ENCODE measurements at places on chromosomes 11 and 22.

DNA sequence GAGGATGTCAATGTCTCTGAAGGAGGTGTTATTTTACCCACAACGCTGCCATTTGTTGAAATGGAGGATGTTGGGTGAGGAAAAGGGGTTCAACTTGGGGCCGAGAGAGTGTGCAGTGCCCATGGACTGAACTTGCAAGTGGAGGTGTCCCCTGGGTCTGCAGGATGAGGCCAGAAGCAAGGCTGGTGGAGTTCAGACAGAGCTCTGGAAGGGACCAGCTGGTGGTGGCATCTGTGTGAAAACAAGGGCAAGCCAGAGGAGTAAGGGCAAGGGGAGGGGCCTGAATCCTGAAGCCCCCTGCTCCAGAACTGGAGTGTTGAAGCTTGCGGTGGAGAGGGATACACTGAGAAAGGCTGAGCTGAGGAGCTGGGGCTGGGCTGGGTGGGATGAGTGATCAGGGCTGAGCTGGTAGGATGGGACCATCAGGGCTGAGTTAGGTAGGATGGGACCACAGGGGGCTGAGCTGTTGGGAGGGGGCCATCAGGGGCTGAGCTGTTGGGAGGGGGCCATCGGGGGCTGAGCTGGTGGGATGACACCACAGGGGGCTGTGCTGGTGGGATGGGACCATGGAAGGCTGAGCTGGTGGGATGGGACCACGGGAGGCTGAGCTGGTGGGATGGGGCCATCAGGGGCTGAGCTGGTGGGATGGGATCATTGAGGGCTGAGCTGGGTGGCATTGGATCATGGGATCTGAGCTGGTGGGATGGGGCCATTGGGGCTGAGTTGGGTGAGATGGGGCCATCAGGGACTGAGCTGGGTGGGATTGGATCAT is 13.4 kb upstream of the CTSD start:
- no peak for DNase-seq

- no peak for DNase-seq
Measured at GRCh38 chr22:50225200-50225969, 19.4 kb downstream of the TUBGCP6 start.

GRCh38 chr22:22959147-22959827 is 71.7 kb downstream of the IGLL5 start:
- peak; percentile 65 for DNase-seq

- no peak for DNase-seq
Measured at GRCh38 chr11:116043857-116044256, 539.6 kb upstream of the CADM1 start.

DNA sequence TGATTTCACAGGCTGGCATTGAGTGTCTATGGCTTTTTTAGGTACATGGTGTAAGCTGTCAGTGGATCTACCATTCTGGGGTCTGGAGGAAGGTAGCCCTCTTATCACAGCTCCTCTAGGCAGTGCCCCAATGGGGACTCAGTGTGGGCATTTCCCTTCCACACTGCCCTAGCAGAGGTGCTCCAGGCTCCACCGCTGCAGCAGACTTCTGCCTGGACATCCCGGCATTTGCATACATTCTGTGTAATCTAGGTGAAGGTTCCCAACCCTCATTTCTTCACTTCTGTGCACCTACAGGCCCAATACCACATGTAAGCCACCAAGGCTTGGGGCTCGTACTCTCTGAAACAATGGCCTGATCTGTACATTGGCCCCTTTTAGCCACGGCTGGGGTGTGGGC is 78.3 kb downstream of the RNF169 start:
- no peak for DNase-seq

- no peak for DNase-seq
Measured at GRCh38 chr11:116078101-116078591, 573.9 kb upstream of the CADM1 start.

DNA sequence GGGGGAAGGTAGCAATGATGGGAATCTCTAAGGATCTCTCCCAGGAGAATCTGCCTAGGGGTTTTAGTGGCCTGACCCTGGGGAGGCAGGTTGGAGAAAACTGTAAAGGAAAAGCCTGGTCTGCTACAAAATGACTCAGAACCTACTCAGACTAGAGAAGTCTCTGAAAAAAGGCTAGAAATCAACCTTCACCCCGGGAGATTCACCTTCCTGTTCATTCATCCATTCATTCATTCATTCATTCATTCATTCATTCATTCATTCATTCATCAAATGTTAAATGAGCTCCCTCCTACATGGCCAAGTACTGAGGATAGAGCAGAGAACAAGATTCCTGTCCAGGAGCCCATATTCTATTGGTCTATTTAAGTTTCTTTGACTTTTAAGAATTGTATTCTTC is 8.9 kb upstream of the ANKK1 start:
- DNase-seq = no peak

- DNase-seq = no peak
Measured at GRCh38 chr11:36558571-36559413, 9.0 kb upstream of the RAG1 start.

DNA sequence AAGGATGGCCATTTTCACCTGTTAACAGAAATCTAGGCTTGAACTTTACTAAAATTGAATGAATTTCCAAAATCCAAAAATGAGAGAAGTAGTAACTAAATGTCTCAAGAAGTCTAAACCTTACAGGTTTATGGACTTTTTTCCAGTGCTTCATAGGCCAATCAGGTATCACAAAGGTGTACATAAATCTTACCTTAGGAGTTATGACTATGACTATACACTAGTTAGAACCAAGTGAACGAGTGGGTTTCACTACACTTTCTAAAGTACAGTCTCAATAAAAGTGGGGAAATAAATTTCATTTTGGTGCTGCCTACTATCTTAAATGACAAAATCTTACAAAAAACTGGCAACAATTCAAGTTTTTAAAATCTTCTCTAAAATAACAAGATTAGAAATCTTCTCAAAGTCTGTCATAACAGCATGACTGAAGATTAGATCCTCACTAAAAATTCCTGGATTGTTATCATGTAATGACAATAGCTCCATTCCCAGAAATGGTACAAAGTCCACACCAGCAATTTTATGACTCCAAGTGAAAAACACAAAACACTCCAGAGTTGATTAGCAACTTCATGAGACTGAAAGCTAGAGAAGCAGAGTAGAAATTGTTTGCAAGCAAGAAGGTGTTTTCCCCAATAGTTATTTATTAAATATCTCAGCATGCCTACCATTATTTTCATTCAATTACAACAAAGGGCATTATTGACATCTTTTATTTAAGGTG is 20.9 kb downstream of the SOX6 start:
- no peak for DNase-seq

- no peak for DNase-seq
Measured at GRCh38 chr11:45146072-45147016, at the start of gene PRDM11. Gene PRDM11 (plus strand): TSS chr11:45146639. CDS start chr11:45181767, 35,128 bp downstream.

DNA sequence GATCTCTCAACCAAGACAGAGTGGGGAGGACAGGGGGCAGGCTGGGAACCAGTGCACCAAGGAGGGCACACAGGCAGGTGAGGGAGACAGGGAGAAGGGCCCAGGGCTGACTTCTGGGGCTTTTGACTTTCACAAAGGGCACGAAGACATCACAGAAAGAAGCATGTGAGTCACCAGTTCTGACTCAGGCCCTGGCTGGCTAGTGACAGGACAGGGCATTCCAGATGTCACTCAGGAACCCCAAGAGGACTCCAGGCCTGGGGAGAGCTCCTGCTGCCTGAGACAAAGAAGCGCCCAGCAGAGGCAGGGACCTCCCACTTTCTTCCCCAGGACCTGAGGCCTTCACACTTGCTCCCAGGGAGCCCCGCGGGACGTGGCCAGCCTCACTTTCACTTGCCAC is 497.2 kb downstream of the BUD13 start:
- DNase-seq = no peak

DNA sequence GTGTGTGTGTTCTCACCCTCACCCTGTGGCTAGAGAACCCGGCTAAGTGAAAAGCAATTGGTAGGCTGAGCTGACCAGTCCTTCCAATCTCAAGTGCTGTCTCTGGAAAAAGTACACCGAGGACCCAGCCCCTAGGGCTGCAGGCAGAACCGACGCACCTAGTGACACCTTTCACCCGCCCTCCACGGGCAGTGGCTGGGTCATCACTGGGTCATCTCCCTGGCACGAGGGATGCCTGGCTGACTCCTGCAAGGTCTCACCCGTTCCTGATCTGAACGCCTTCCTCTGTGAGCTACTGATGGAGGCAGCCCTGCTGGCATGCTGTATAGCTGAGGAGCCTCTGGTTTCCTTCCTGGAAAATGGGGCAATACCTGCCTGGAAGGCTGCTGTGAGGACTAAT is 311.5 kb downstream of the NTM start:
- no peak for DNase-seq

DNA sequence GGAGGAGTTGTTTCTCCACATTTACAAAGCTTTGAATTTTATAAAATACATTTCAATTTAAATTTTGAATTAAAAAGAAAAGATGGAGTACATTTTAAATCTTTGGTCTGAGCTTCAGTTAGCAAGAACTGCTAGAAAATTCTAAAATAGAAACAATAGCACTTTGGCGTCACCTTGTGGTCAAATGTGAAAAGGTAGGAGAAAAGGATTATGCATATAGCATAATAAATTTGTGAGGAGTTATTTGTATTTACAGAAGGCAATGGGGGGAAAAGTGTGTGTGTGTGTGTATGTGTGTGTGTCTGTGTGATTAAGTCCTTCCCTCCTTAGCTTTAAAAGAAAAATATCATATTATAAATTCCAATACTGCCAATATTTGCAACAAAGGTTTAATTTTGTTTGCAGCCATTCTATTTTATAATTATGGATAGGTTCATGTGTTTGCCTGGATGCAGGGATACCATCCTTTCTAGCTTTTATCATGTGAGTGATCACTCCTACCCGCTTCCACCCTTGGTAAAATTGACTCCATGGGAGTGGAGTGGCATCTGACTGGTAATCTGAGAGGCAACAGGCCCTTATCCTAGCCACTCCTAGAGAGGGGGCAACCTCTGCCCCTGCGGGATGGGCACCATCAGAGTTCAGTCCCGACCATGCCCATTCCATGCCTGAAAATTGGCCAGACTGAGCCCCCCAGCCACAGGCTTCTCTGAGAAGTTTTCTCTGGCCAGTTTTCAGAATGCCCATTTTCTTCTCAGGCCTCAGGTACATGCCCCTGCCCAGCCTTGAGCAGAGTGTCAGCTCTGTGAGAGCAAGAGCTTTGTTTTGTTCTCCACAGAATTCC is 13.6 kb upstream of the LGR4 start:
- DNase-seq = no peak

DNA sequence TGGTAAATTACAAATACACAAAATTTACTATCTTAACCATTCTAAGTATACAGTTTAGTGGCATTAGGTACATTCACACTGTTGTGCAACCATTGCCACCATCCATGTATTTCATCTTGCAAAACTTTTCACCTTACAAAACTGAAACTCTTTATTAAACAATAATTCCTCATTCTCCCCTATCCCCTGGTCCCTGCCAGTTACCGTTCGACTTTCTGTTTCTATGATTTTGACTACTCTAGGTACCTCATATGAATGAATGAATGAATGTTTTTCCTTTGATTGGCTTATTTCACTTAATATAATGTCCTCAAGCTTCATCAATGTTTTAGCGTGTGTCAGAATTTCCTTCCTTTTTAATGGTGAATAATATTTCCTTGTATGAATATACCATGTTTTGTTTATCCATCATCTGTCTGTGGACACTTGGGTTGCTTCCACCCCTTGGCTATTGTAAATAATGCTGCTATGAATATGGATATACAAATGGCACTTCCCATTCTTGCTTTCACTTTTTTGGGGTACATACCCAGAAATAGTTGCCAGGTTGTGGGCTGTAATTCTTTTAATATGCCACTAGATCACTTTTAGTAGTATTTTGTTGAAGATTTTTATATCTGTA is 93.0 kb downstream of the UVRAG start:
- DNase-seq = no peak

DNA sequence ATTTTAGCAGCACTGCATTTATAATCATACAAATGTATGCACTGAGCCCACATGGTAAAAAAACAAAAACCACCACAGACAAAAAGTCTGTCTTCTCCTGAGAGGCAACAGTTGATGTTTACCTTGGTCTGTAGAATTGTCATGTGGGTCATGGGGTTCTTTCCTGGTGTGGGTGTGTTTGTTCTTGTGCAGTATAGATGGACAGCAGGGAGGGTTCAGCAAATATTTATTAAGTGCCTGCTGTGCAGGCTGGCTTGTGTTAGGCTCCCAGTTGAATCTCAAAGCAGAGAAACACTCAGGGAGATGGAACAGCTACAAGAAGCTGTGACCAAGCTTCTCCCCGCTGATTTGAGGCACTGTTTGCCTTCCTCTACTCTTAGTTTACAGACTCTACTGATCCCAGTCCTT is 82.2 kb downstream of the PISD start:
- no peak for DNase-seq

DNA sequence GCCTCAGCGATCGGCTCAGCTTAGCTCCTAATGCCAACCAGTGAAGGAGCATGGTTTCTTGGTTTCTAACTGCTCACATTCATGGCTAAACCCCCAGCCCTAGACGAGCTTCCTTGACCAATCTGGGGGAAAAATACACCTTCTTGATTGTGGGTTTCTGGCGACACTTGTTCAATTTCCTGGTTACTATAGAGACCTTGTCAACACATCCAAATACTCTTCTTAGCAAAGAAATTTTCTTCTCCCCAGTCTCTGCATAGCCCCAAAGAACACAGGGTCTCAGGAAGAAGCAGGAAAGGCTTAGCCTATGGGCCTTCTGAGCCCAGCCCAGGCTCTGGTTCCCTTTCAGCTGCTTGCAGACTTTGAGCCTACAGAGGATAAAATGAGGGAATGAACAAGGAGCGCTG is 88.5 kb upstream of the SYT13 start:
- no peak for DNase-seq

GRCh38 chr11:32044158-32044863 is 46.6 kb upstream of the RCN1 start:
- DNase-seq = no peak

GRCh38 chr22:19430890-19431541 is 517 bp downstream of the HIRA start:
- DNase-seq = no peak

GRCh38 chr11:80783561-80783960 is 1342.7 kb upstream of the TENM4 start:
- no peak for DNase-seq

DNA sequence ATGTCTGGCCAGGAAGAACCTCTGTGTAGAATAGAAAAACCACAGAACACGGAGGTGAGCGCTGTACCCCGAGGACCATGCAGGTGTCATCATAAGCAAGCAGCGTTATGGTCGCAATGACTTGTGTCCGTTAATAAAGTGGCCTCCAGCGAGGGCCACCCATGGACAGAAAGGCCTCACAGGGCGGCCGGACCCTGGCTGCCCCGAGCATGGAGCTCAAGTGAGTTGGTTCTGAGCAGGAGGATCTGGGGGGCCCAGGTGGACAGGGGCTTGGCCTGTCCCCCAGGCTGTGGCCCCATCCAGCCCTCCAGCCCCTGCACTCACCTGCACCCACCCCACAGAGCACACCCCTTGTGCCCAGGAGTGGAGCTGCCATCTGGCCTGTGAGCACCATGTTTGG is 133.8 kb downstream of the BRD1 start:
- DNase-seq = no peak

GRCh38 chr11:12526789-12527188 is 147.4 kb upstream of the TEAD1 start:
- no peak for DNase-seq

DNA sequence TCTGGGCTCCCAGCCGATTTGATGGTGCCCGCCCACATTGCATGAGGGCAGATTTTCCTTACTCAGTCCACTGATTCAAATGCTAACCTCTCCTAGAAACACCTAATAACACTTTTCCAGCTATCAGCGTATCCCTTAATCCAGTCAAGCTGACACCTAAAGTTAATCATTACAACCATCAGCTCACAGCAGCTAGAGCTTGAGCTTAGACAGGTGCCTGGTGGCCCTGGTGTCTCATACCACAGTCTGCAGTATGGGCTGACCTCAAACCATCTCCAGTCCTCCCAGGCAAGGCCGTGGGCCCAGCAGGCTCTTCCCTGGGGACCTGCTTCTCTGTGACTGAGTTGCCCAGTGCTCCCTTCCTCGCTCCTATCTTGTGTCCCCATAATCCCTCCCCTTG is 174.4 kb upstream of the NECTIN1 start:
- DNase-seq = no peak
